ENCODE measurements at places on chromosomes 11 and 22.
A peak's percentile ranks its signal among the peaks of the same experiment; 100 is the strongest.

GRCh38 chr22:33666961-33667619 lies 253.2 kb downstream of the LARGE1 start:
- DNase-seq = no peak

GRCh38 chr11:119107538-119108145 lies 498 bp downstream of the C2CD2L start:
- no peak for DNase-seq

GRCh38 chr11:124195189-124195734 lies 12.1 kb downstream of the OR10D3 start:
- peak; percentile 41 for DNase-seq

DNA sequence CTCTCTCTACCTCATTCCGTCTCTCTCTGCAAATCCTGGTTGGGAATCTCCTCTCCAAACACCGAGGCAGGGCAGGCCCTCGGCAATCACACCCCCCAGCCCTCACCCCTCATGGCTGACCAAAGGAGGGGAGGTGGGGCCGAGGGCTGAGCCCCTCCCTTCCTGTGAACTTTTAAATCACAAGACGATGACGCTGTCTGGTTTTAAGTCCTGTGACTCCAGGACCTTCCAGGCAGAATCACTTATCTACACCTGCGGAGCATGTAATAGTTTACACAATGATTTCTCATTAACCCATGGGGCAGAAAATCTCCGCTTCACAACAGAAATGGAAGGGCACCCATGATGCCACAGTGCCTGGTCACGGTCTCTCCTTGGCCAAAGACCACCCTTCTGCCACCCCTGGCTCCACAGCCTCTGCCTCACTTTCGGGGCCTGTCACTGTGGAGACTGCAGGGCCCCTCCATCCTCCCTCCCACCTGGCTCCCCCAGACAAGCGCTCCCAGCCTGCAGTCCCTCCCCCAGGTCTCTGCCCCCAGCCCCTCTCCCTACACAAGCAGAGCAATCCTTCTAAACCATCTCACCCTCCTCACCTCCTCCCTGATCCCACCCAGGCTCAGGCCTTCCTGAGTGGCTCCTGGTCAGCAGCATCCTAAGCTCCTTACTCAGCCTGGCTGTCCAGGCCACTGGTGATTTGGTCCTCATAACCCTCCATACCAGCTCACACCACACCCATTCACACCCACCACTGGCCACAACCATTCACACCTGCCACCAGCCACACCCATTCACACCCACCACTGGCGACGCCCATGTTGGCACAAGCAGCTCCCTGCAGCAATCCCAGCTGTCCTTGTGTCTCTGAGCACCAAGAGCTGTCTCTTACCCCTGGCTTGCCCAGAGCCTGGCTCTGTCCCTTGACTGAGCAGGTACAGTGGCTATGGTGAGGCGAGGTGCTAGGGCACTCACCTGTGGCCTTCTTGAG lies 30.7 kb upstream of the ARFGAP3 start:
- DNase-seq = no peak

DNA sequence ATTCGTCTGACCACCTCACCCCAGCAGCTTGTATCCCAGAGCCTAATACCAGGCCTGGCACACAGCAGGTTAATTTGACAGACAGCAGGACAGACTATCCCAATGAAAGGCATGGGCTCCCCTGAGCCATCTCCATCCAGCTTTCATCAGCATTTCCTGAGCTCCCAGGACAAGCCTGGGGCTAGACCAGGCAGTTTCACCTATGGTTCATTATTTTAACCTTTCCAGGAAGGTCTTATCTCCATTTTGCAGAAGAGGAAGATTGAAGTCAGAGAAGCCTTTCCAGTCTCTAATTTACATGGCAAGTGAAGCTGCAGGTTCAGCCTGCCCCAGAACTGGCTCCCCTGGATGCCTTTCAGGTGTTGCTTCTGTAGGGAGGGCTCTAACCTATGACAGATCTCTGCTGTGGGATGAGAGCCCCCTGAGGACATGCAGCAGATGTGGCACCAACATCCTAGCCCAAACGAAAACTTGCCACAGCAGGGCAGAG lies 17.0 kb downstream of the ARRB1 start:
- DNase-seq = no peak

- no peak for DNase-seq
Observed at GRCh38 chr11:8258289-8258688, 5.4 kb downstream of the LMO1 start.

DNA sequence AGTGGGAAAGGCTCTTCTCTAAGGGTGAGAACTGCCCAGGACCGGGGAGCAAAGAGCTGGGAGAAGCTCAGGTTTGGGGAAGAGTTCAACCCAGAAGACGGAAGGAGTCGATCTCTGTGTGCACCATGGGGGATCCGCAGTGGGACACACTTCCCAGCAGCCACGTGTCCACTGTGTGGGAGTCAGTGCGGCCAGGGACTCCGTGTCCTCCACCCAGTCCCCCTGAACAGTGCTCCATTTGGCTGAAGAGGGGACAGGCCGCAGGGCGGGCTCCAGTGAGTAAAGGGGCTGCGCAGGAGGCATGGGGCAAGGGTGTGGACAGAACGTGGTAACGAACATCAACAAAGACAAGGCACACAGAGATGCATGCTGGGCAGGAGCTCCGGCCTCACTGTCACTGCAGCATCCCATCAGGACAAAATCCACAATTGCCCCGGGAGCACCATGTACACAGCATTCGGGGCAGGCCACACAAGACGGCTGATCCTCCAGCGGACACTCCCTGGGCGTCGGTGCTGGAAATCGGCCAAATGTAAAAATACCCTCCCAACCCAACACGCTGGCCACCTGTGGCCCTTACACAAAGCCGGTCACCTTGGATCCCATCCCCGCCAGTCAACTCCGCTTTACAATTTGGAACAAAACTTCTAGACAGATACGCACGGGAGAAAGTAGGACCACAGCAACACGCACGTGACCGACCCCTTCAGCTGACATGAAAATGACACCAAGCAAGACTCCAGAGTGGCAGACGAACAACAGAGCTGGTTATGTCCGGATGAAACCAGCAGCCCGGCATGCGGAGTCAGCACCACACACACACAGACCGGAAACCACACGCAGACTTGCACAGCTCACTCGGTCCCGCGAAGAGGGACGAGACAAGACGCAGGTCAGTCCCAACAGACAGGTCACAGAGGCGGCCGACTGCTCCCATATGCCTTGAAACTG lies 366.8 kb downstream of the SHANK2 start:
- no peak for DNase-seq

DNA sequence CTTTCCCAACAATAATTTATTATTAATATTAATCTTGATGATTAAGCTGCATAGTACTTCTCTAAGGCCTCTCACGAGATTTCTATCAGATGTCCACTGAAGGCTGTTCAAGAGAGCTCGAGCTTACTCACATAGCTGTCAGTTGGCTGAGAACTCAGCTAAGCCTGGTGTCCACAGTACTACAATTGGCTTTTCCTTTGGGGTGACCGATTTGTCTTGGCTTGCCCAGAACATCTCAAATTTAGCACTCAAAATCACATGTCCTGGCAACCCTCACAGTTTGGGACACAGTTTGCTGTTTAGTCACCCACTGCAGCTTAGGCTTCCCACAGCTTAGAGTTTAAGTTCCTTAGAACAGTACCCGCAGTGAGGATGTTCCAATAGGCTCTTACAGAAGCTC lies 96.5 kb downstream of the LUZP2 start:
- no peak for DNase-seq

DNA sequence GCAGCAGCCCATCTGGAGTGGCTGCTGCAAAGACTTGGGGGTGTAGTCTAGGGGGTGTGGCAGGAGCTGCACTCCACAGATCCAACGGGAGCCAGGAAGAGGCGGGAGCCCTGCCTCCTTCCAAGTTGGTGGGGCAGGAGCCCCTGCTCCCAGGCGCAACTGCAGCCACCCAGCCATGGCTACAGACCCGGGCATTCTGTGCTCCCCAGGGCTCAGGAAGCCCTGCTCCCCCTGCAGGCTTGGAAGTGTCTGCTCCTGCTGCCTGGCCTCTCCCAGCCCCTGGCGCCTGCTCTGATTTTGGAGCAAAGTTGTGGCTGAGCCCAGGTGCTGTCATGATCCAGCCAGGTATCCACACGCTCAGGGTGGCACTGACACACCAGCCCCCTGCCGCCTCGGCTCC lies 58.5 kb downstream of the CCDC34 start:
- no peak for DNase-seq

DNA sequence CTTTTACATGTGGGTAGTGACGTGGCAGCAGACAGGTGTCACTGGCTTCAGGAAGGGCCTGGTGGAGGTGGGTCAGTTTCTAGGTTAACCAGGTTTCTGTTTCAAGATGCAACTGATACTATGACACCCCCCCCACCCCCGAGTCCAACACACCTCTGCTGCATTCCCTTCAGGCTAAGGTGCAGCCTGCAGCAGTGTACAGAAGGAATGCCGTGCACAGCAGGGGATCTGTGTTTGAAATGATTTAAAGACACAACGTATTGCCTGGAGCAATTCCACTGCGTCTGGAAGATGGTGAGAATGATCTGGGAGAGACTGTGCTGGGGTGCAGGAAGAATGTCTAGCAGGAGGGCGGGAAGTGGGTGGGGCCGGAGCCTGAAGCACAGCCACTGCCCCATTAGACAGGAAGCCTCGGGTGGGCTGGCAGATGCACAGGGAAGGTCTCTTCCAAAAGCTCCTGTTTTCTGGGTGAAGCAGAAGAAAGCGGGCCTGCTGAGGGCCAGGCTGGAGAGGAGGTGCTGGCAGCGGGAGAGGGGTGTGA lies 11.9 kb upstream of the TESMIN start:
- DNase-seq = no peak

- no peak for DNase-seq
Observed at GRCh38 chr11:126357969-126358762, 2.7 kb downstream of the ST3GAL4 start.

- DNase-seq = no peak
Observed at GRCh38 chr11:10441091-10441490, 14.0 kb upstream of the AMPD3 start.

DNA sequence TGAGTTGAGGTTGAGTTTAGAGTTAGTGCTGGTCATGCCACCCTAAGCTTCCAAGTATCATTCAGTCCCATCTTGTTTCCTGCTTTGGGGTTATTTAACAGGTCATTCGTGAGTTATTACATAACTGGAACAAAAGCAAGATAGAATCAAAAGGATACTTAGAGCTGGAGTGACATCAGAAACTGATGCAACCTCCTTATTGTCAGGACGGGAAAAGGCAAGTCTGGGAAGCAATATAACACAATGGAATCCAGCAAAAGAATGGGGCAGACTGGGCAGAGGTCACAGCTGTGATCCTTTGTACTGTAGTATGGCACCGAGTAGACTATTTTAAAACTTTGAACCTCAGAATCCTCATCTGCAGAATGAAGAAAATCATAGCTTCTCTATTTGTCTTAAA lies 4.4 kb upstream of the PRSS23 start:
- no peak for DNase-seq

- no peak for DNase-seq
Observed at GRCh38 chr22:33565580-33565995, 354.7 kb downstream of the LARGE1 start.

- DNase-seq = no peak
Observed at GRCh38 chr11:123374622-123374968, 55.5 kb upstream of the GRAMD1B start.

DNA sequence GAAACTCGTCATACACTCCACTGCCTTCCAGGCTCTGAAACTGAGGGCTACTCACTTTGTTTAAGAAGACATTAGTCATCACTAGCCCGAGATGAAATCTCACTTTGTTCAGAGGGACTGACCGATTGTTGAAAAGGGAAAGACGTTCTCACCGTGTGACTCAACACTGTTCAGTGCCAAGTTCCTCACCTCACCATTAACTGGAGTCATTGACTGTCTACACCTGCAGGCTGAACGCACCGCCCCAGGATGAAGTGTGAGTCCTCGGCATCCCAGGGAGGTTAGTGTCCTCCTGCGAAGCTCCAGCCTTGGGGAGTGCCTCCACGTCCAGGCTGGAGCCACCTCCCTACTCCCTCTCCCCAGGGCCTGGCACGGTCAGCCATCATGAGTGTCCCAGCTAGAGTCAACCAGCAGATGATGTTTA lies 30.4 kb downstream of the FADD start:
- no peak for DNase-seq

DNA sequence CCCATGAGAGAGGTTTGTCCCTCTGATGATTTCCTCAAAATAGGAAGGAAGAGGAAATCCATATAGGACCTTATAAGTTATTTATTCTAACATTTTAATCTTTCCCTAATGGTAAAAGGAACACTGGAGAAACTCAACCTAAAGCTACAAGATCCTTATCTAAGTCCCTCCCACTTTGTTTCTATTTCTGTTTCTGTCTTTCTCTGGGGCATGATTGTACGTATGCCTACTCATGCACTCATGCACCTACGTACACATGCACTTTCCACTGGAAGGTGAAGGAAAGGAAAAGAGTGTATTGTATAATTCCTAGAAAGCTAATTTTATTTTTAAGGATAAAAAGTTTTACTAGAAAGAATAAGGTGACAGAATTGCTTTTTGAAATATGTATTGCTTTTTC lies 125.0 kb downstream of the RAB38 start:
- DNase-seq = no peak

DNA sequence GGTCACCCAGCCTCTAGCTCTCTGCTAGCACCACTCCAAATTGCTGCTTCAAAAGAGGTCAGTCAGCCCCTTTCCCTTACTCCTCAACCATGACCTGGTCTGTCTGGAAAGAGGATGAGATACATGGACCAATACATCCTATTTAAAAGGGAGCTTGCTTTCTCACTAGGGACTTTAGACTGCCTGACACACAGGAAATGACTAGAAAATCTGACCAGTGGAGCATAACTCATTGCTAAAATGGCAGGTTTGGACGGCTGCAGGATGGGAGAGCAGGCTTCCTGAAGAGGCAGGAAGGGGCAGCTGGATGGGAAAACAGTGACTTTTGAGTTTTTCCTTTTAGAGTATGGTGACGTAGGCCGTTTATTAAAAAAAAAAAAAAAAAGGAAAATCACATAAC lies 25.3 kb downstream of the STIM1 start:
- no peak for DNase-seq

DNA sequence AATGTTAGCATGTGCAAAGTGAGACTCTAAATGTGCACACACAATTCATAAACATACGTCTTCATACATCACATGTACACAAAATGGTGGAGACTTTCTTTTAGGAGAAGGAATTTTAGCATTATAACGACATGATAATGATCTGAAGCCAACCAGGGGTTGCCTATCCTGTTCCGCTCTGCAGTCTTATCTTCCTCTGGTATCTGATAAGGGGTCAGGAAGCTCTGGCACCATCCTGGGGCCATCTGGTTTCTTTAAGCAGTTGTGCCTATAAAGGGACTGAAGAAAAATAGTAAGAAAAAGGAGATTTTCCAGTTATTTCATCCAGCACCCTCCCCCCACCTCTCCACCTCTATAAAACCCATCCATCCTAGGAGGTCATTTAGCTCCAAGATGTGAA lies 5.8 kb upstream of the NUP50 start:
- no peak for DNase-seq
